ENCODE measurements at places on chromosomes 2 and 18.

GRCh38 chr2:72144274-72144631, 3.4 kb downstream of the CYP26B1 start:
- DNase-seq: no peak

DNA sequence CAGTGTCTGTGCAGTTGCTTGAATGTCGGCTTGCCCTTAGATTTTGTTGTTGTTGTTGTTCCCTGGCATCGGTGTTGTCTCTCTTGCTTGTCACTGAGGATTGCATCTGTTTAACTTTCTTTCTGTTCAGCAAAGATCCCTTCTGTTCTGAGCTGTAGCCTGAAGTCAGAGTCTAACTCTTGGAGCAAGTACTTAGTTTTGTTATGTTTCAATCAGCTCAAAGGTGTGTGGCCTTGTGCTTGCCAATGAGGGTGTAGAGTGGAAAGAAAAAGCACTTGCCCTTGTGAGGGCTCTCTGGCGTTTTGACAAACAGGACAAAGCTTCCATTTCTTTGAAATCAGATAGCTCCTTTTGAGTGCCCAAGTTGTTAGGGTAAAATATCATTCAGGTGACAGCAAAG, 757.1 kb upstream of the CDH7 start:
- no peak for DNase-seq

GRCh38 chr2:424306-425171, 136.6 kb upstream of the ALKAL2 start:
- DNase-seq: no peak

- DNase-seq: no peak
Measured at GRCh38 chr2:220417503-220417902, 790.1 kb downstream of the SLC4A3 start.

- no peak for DNase-seq
Measured at GRCh38 chr18:21742315-21742687, 1.7 kb downstream of the MIB1 start.

- no peak for DNase-seq
Measured at GRCh38 chr2:225353579-225354085, 45.9 kb upstream of the NYAP2 start.

GRCh38 chr18:7676253-7676873, 109.2 kb downstream of the PTPRM start:
- no peak for DNase-seq

GRCh38 chr2:121161272-121161671, 123.7 kb downstream of the TFCP2L1 start:
- no peak for DNase-seq

DNA sequence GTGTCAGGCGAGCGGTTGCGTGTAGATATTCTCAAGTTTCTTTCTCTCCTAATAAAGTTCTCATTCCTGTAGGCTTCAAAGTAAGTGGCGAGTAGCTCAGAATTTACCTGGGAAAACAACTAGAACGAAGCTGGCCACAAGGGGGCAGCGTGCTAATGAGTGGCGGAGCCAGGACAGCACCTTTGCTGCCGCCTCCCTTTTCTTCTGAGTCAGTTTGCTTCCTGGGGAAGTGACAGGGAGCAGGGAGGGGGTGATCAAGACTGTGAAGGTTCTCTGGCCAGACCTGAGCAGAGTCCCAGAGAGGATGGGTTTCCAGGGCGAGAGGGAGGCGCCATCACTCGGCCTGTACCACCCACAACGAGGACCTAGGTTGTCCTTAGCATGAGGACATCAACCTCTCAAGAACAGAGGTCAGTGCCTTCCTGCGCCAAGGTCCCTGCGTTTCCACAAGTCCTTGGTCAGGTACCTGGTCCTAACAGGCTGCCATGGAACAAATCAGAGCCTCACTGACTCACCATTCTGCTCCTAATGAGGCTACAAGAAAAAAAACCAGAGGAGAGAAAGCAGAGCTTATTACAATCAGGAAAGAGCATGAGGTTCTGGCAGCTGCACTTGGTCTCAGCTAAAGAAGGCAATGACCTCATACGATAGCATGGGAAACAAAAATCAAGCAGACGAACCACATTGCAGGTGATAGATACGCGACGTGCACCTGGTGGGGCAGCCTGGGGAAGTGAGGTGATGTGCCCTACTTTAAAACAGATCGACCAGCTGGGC, 98.7 kb downstream of the PLB1 start:
- DNase-seq: peak; percentile 79

DNA sequence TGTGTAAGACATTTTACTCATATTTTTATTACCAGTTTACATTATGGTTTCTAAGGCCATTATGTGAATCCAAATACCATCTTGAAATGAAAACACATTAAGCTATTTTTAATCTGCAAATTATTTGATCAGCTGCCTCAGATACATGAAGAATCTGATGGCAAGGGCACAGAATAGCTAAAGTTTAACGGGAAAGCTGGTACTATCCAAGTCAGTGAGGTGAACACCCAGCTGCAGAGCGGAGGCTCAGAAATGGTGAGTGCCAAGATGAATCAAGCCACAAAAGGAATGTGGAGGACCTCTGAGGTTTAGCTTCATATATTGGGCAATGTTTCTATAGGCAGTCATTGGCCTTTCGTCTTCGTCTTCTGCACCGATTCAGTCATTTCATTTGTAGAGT, 75.1 kb downstream of the DPP10 start:
- no peak for DNase-seq

DNA sequence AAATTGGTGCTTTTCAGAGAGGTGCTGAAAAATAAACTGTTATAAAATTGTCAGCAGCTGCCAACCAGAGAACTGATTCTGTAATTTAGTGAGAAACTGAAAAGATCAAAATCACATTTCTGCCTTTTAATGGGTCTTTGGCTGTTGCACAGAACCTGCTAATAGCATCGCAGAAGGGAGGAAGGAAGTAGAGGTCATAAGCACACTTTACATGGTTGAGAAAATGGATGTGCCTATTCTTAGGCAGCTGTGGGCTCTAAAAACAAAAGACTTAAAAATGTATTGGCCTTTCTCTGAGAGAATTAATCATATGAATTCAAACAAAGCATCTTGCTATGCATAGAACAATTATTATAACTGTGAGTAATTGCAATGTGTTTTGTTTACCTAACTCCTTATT, 1186.9 kb downstream of the DSC3 start:
- DNase-seq: no peak

DNA sequence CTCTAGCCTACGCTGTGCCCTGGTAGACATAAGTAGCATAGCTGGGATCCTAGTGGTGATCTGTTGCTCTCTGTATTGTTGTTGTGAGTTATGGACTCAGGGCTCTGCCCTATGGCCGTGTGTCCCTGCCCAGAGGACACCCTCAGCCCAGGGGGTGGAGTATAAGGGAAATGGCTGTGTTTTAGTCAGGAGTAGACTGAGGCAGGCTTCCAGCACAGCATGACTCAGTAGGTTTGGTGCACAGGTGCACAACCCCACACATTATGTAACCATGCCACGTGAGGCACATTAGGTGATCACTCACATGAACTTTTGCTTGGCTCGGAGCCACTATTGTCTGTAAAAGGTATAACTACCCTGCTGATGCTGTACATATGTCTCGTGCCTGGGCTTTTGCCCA, 59.9 kb upstream of the PEX13 start:
- no peak for DNase-seq

GRCh38 chr2:85623991-85624390, 8.0 kb downstream of the USP39 start:
- no peak for DNase-seq

- no peak for DNase-seq
Measured at GRCh38 chr2:54741250-54741649, 17.8 kb downstream of the EML6 start.

- DNase-seq: no peak
Measured at GRCh38 chr2:45205985-45206384, 196.7 kb upstream of the SIX2 start.

DNA sequence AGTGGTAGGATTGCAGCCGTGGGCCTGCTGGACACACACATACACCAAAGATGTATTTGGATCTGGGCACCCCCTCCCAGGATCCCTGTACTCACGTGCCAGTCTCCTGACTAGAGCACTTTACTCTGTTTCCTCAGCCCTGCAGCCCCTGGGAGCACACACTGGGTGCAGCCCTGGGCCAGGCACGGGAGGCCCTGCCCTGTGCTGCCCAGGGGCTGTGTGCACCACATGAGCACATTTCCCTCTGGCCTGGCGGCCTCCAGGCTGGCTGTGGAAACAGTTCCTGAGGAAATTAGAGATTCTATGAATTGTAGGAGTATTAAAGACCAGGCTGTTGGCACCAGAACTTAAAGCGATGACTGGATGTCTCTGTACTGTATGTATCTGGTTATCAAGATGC, 45.4 kb downstream of the BCL2L11 start:
- DNase-seq: no peak

DNA sequence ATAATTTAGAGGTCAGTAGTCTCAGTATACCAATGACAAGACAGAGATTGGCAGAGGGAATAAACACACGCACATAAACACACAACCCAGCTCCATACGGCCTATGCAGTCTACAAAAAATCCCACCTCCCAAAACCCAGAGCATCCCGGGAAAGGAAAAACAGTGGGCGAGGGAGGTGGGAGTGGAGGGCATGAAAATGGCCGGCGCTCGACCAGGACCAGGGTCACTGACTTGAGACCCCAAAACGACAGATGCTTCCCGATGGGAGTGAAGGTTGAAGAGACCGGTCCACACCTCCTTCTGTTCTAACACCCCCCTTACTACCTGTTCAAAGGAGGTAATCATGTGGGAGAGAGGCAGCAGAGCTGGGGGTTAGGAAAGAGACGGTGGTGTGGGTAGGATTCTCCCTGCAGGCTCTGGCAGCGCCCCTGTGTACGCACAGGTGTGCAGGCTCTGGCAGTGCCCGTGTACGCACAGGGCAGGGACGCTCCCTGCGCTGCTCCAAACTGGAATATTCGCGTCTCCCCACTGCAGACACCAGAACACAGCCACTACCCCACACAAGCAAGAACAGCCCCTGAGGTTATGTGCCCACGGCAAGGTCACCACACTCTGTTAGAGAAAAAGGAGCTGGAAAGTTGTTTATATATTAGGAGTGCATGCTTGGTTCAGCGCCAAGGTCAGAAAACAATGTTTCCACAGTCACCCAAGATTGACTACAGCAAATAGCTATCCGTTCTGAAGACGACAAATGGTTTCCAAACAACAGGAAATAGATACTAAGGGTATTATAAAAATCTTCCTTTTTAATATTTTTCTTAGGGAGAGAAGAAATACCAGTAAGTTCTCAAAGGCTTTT, 67.9 kb downstream of the EIPR1 start:
- no peak for DNase-seq

DNA sequence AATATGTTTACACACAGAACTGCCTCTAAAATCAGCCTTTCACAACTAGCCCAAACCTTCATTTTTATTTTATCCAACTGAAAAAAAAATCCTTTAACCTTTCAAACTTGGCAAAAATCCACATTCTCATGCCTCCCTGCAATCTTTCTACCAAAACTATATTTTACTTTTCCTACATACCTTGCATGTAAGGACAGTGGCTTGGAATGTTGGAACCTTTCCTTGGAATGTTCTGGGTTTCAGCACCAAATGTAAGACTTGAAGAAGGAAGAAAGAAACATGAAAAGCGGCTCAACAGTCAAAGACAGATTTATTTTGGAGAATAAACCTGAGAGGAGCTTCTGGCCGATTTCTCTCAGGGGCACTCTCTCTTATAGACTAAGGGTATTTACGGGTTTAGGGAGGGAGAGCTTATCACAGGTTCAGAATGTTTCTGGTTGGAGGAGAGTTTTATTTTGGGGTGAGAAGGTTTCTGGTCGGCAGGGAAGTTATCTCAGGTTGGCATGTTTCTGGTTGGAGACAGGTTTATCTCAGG, 79.7 kb downstream of the RRM2 start:
- no peak for DNase-seq

DNA sequence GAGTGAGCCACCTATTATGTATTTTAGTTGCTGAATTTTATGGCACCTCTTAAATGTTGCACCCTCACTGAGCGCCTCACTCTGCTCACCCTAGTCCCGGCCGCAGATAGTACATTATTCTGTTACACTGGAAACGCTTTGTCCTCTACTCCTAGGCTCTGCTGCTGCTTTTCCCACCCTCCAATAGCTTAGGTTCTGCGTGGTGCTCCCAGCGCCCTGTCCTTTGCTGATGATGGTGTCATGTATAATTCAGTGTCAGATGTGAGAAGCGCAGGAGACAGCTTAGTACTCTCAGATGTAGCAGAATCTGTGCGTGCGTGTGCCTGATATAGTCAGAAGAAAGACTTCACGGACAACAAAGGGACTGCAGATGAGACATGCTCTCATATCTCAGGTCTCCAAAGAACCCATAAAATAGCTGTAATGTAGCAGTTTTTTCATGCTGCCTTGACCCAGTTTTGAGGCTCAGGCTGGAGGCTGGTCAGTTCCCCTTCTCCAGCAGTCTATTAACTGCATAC, 1.4 kb upstream of the REEP1 start:
- DNase-seq: no peak

GRCh38 chr18:23938901-23939341, 75.6 kb upstream of the TTC39C start:
- no peak for DNase-seq

- DNase-seq: no peak
Measured at GRCh38 chr2:144431392-144431783, 88.5 kb downstream of the ZEB2 start.

GRCh38 chr2:63652652-63652985, 63.9 kb downstream of the MDH1 start:
- DNase-seq: no peak

DNA sequence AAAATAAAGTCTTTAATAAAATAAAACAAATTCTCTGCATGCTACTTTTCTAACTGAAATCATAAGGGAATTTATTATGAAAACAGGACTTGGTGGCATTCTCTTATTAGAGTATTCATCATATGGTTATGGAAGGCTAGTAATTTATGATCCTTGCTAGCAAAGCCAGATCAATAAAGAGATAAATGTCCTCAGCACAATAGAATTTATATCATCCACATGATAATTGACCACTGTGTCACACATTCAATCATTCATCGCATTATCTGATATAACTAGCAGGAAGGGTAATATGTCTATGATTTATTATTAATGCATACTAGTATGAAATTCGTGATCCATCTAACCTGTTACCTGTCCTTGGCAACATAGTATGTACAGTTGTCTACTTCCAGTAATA, 175.8 kb downstream of the MYO3B start:
- DNase-seq: no peak

- peak; percentile 95 for DNase-seq
Measured at GRCh38 chr2:43226558-43226954, at the start of gene ZFP36L2. Gene ZFP36L2, minus strand, starts transcription at chr2:43226606. Its CDS starts 291 bp downstream, at chr2:43226315.

GRCh38 chr2:237968048-237968862, 1.4 kb downstream of the UBE2F start:
- DNase-seq: no peak

DNA sequence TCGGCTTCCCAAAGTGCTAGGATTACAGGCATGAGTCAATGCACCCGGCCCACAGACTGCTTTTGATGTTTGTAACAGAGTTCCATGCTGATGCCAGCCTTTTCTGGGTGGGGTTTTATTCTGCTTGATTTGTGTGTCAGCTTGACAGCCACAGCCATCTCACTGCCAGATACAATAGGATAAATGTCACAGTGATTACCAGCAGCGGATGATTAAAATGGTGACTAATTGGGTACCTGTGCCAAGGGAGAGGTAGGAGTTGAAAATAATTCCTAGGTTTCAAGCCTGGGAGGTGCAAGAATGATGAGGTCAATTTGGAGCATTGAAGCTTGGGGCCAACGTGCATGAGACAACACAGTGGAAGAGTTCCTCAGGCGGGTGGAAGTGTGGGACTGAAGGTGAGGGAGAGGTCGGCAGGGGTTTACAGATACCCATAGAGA, 39.4 kb downstream of the SH2D6 start:
- DNase-seq: no peak

- DNase-seq: no peak
Measured at GRCh38 chr2:45978302-45978859, 318.8 kb upstream of the EPAS1 start.

Measured in DND-41 (cell line).